Forelimb muscle (tissue), 1 donor: ENCODE measurements at places on chromosomes 1 and 21. TPM values are rescaled to one million over a fixed set of nuclear protein-coding genes. Genes with fewer than 3 reads are reported as not detected.

The GJA8 gene
- polyA plus RNA-seq: not detected

The TMEM79 gene
- 4.3 TPM for polyA plus RNA-seq

The ZNF648 gene
- polyA plus RNA-seq: 0.16 TPM

The OR14A2 gene
- not detected for polyA plus RNA-seq

The OLFML2B gene
- polyA plus RNA-seq: 83.5 TPM

The SELL gene
- polyA plus RNA-seq: 1.6 TPM

The SLC26A9 gene
- 0.04 TPM for polyA plus RNA-seq

The HHAT gene
- polyA plus RNA-seq: 4.1 TPM

The SPRR1A gene
- not detected for polyA plus RNA-seq

The C1orf141 gene
- polyA plus RNA-seq: not detected

The CD247 gene
- polyA plus RNA-seq: 1.2 TPM

The ECM1 gene
- 3.2 TPM for polyA plus RNA-seq

The LCE1E gene
- not detected for polyA plus RNA-seq

The SH2D1B gene
- polyA plus RNA-seq: 0.71 TPM

The FAAH gene
- polyA plus RNA-seq: 20.1 TPM

The SPAG17 gene
- 3.2 TPM for polyA plus RNA-seq

The THEM4 gene
- 16.1 TPM for polyA plus RNA-seq

The DPYD gene
- 8.1 TPM for polyA plus RNA-seq

The C8B gene
- polyA plus RNA-seq: not detected

The KCNJ10 gene
- 0.71 TPM for polyA plus RNA-seq

The NOTCH2NLA gene
- polyA plus RNA-seq: 22.8 TPM

The OPTC gene
- not detected for polyA plus RNA-seq

The SRGAP2 gene
- 66.0 TPM for polyA plus RNA-seq

The WNT2B gene
- polyA plus RNA-seq: 4.7 TPM

The GNG5 gene
- 170 TPM for polyA plus RNA-seq

The TAS1R3 gene
- polyA plus RNA-seq: 3.3 TPM

The RHOU gene
- 16.6 TPM for polyA plus RNA-seq

The KRTAP13-2 gene
- polyA plus RNA-seq: not detected

The IARS2 gene
- polyA plus RNA-seq: 48.1 TPM

The PRDM16 gene
- 0.62 TPM for polyA plus RNA-seq

The CDC42 gene
- polyA plus RNA-seq: 201 TPM

The PADI4 gene
- 0.96 TPM for polyA plus RNA-seq

The KIF17 gene
- 3.2 TPM for polyA plus RNA-seq

The IVL gene
- not detected for polyA plus RNA-seq

The ST6GALNAC3 gene
- 5.0 TPM for polyA plus RNA-seq

The ARMH1 gene
- polyA plus RNA-seq: 1.8 TPM

The SPRR4 gene
- not detected for polyA plus RNA-seq

The FBLIM1 gene
- polyA plus RNA-seq: 39.5 TPM

The WLS gene
- polyA plus RNA-seq: 73.4 TPM

The CCDC181 gene
- 0.53 TPM for polyA plus RNA-seq

The C1QB gene
- 13.1 TPM for polyA plus RNA-seq

The GCSAML gene
- 0.11 TPM for polyA plus RNA-seq

The DNAJC28 gene
- 2.9 TPM for polyA plus RNA-seq

The PLA2G4A gene
- 3.2 TPM for polyA plus RNA-seq
